Ascending aorta (tissue), 2 donors: ENCODE measurements at places on chromosomes 2 and 18.

- peaks cover 21% of the 10 kb centered on the region for H3K4me1 ChIP-seq
- DNase-seq, result no peak
- no peaks in the 10 kb centered on the region for H3K27me3 ChIP-seq
- peak overlapping the region; percentile 98 for H3K27ac ChIP-seq
- H3K4me3 ChIP-seq, result peak overlapping the region; percentile 98
These were observed 2.7 kb downstream of the BMPR2 start for GRCh38 chr2:202378662-202379358.

GRCh38 chr2:198385326-198385725 is 580.9 kb downstream of the PLCL1 start:
- no peaks in the 10 kb centered on the region for H3K36me3 ChIP-seq
- H3K27ac ChIP-seq, result no peak overlapping the region
- no peak overlapping the region for H3K4me3 ChIP-seq
- no peak for DNase-seq

DNA sequence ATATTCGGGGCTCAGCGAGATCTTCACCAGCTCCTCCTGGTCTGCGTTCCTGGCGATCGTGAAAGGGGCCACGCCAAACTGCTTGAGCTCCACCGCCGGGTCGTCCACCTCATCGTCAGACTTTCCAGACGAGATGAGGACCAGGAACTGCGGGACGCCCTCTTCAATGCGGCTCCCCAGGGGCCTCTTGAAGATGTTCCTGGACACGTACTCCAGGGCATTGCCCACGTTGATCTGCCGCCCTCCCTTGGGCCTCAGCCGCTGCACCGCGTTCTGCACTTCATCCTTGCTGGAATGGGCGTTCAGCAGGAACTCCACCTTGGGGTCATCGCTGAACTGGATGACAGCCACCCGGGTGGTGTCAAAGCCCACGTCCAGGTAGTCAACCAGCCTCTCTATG is 42.1 kb downstream of the COL6A3 start:
- DNase-seq, result no peak
- no peak overlapping the region for H3K4me3 ChIP-seq
- no peaks in the 10 kb centered on the region for H3K27me3 ChIP-seq
- H3K27ac ChIP-seq, result no peak overlapping the region
- no peaks in the 10 kb centered on the region for H3K4me1 ChIP-seq

- no peak for DNase-seq
- H3K4me1 ChIP-seq, result no peaks in the 10 kb centered on the region
- H3K4me3 ChIP-seq, result no peak overlapping the region
- H3K27ac ChIP-seq, result no peak overlapping the region
- H3K27me3 ChIP-seq, result no peaks in the 10 kb centered on the region
- no peaks in the 10 kb centered on the region for H3K36me3 ChIP-seq
These were observed 1611.1 kb upstream of the ZEB2 start for GRCh38 chr2:146131048-146131447.

DNA sequence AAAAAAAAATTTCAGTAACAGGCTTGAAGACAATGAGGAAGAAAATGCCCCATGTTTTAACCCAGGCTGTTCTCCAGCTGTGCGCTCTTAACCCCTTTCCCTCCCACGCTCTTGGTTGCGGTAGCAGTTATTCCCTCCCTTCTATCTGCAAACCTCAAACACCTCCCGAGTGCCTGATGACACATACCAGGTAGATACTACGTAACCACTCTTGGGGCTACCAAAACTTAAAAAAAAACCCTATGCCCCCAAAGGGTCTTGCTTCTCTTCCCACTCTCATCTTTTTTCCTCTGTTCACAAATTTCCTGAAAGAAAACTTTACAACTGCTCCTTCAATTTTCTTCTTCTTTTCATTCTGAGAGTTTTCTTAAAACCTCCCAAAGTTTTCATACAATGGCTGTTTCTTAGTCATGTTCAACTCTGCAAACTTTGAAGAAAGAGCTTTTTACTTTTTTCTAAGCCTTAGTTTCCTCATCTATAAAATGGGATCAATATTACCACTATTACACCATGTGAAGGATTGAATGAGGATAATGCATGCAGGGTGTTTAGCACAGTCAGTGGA is 4.9 kb upstream of the DRC1 start:
- no peaks in the 10 kb centered on the region for H3K36me3 ChIP-seq
- no peak for DNase-seq
- no peaks in the 10 kb centered on the region for H3K27me3 ChIP-seq
- no peak overlapping the region for H3K4me3 ChIP-seq
